Hematopoietic multipotent progenitor cell treated with erythropoietin and hydrocortisone succinate and interleukin-3 and kit ligand, for 4 days (in vitro differentiated cells): ENCODE measurements at places on chromosomes 11 and 22.

DNA sequence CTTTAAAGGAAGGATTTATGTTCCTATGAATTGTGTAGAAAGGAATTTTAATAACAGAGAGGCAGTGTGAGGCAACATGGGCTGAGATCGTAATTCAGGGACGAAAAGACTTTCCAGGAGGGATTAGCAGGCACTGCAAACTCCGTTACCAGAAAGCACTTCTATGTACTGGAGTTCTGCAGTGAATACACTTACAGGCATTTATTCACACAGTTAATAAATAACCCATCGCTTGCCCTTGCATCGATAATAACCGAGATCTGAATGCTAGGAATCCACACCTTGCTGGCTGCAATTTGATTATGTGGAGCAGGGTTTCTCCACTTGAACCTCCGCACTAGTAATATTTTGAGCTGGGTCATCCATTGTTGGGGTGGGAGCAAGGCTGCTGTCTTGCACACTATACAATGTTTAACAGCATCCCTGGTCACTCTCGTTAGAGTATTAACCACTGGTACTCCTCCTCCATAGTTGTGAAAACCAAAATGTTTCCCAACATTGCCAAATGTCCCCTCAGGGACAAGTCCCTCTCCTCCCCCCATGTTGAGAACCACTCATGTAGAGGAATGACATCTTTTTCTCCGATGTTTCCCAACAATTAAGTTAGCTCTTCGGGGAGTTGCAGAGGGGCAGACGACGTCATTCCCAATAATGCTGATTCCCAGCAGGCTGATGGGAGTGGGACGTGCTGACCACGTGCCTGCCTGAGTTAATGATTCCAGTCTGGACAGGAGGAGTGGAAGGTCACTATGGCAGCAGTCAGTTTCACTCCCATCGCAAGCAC is 99.5 kb downstream of the SNX19 start:
- DNase-seq, result no peak

- DNase-seq, result no peak
These were observed 93.8 kb downstream of the ETS1 start for GRCh38 chr11:128493570-128493965.

GRCh38 chr11:104895634-104896033 is 2.6 kb downstream of the CASP12 start:
- DNase-seq, result peak; percentile 4

DNA sequence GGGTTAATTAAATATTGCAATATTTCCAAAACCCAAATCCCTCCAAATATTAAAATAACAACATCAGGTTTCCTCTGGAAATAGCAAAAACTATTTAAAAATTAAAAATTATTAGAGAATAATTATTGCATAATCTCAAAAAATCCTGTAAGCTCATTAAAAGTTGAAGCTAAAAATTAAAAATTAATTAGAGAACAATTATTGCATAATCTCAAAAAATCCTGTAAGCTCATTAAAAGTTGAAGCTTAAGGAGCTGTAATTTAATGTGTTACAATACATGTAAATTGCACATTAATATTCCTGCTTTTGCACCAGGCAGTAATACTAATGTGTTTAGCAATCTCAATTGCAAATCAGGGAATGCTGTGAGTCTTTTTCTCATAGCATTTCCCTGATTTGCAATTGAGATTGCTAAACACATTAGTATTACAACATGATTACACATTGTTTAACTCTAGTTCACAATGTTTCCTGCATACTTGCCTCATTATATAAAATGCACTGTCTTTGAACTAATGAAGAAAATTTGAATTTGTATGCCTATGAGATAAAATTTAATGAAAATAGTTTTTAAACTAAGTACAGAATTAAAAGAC is 247.7 kb downstream of the GUCY1A2 start:
- no peak for DNase-seq

GRCh38 chr22:30955153-30955552 is 13.4 kb downstream of the MORC2 start:
- no peak for DNase-seq

- no peak for DNase-seq
These were observed 46.7 kb upstream of the DRD2 start for GRCh38 chr11:113521737-113522517.

DNA sequence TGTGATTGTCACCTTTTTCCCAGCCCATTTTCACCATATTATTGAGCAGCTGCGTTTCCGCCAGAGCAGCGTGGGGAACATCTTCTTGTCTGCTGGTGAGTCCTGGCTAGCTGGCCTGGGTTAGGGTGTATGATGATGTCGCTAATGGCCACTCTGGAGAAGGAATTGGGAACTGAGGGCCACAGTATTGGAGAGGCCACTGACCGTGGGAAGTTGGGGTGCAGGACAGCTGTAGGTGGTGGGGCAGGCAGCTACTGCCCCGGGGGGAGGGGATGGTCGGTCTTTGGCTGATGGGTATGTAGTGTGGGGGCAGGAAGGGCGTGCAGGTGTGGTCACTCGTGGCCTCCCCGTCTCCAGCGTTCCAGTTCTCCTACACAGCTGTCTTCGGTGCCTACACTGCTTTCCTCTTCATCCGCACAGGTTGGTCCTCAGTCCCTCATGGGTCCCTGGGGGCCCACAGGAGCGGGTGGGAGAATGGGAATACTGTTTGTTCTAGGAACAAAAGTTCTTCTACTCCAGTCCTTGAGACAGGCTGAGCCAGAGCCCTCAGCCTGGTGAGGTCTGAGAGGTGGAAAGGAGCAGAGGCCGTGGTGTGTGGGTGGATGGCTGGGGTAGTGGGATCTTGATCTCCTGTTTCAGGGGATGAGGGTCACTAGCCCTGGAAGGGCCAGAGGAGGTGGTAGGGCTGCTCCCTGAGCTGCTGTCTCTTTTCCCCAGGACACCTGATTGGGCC is 2.1 kb downstream of the RCE1 start:
- no peak for DNase-seq

- DNase-seq, result peak; percentile 36
These were observed 26.8 kb upstream of the PHLDA2 start for GRCh38 chr11:2955906-2956476.

DNA sequence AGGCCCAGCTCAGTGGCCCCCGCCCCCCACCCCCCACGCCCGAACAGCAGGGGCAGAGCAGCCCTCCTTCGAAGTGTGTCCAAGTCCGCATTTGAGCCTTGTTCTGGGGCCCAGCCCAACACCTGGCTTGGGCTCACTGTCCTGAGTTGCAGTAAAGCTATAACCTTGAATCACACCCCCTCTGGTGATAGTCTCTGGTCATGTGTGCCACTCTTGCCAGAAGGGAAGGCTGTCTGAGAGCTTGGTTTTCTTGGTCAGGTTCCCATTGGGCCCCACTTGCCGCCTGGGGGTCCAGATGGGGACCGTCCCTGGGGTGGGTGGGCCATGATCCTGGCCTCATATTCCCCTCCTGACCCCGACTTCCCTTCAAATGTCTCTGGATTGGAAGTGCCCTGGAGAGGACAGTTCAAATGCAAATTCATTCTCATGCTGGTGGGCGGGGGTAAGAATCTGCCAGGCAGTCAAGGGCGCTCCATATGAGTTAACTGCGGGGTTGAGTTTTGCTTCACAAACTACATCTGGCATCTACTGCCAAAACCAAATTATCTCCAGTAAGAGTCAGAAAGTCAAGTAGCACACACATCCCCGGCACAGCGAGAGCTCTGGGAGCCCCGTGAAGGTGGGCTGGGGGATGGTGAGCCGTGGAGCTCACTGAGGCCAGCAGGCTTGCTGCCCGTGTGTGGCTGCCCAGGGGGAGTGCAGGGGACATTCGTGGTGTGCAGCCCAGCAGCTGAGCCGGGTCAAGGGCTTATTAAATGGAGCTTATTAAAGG is 35.7 kb downstream of the B3GAT1 start:
- no peak for DNase-seq

GRCh38 chr11:96287822-96288439 is 55.1 kb downstream of the MAML2 start:
- no peak for DNase-seq

DNA sequence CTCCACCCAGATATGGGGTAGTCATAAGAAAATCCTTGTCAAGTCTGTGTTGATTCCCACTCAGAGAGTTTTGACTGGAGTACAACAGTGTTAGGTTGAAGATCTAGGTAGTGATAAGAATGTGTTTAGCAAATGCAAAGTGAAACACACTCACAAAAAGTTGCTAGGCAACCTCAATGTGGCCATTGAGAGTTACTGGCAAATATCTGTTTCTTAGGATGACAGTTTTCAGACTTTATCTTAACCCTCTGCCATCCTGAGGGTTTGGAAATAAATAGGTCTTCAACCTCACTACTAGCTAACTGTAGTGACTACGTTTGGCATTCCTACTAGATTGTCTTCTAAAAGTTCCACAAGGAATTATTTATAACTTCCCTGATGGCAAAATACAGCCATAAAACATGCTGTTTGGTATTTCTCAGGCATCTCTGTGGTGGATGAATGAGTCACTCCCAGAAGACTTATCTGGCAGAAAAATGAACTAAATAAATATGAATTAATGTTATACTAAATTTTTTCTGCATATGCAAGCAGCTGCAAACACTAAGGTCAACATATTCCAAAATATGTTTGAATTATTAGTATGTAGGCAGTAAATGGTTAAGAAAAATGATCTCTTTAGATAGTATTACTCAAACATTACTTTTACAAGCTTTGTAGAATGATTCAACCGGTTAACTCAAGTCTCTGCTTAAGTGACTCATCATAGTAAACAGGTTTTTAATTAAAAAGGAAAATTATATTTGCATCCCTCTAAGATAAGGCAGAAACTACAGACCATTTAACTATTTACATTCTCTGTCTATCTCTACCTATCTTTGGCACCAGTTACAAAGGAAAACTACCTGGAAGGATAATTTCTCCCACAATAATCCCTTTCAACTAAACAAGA is 17.1 kb upstream of the SYTL2 start:
- DNase-seq, result peak; percentile 35

GRCh38 chr11:104320097-104320496 is 156.2 kb upstream of the PDGFD start:
- no peak for DNase-seq

GRCh38 chr11:122046846-122047245 is 69.2 kb downstream of the BLID start:
- no peak for DNase-seq

GRCh38 chr22:19982991-19983578 is 33.5 kb downstream of the ARVCF start:
- no peak for DNase-seq

GRCh38 chr22:26975865-26976264 is 318.5 kb downstream of the MIAT start:
- DNase-seq, result no peak

GRCh38 chr11:10728789-10729472 is 22.1 kb upstream of the CTR9 start:
- no peak for DNase-seq

GRCh38 chr11:57597461-57597915 is at the start of gene SERPING1:
SERPING1 (plus strand) TSS chr11:57597685; CDS start chr11:57598271, 586 bp downstream.
- no peak for DNase-seq

GRCh38 chr11:122727101-122727929 is 71.8 kb downstream of the UBASH3B start:
- DNase-seq, result peak; percentile 50

GRCh38 chr11:116515664-116516184 is 257.1 kb downstream of the BUD13 start:
- DNase-seq, result no peak
